Fibroblast of mammary gland (primary cell): ENCODE measurements at places on chromosomes 3 and 15.

DNA sequence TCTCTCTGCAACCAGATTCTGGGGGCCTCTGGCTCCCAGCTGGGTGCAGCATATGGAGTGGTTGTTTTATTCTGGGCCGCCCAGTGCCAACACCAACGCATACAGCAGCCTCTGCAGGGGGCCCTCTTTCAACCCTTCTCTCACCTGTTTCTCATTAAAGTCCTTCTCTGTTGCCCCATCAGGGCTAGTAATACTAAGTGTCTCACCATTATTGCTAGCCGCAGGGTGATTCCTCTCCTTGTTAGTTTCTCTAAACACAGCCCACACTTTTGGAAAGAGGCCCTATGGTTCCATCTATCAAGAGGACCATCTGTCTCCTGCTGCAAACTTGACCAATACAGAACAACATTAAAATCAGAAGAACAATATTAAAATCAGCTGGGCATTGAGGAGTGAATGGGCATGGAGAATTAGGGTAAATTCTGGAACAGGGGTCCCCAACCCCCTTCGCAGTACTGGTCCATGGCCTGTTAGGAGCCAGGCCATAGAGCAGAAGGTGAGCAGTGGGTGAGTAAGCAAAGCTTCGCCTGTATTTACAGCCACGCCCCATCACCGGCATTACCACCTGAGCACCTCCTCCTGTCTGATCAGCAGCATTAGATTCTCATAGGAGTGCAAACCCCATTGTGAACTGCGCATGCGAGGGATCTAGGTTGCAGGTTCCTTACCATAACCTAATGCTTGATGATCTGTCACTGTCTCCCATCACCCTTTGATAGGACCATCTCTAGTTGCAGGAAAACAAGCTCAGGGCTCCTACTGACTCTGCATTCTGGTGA lies 36.5 kb downstream of the ALS2CL start:
- DNase-seq, result peak; percentile 64

DNA sequence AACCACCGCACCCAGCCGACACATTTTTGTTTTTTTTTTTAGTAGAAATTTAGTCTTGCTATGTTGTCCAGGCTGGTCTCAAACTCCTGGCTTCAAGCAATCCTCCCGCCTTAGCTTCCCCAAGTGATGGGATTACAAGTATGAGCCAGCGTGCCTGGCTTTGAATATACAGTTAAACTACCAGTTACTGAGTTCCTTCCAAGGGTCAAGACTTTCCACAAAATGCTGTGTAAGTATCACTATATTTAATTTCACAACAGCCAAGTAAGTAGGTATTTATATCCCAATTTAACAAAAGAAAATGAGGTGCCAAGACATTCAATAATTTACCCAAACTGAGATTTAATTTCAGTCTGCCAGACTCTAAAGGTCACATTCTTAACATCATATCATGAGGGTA lies 181.3 kb upstream of the TMC3 start:
- DNase-seq, result no peak

- DNase-seq, result no peak
Measured at GRCh38 chr3:33521736-33522135, 81.5 kb upstream of the UBP1 start.

DNA sequence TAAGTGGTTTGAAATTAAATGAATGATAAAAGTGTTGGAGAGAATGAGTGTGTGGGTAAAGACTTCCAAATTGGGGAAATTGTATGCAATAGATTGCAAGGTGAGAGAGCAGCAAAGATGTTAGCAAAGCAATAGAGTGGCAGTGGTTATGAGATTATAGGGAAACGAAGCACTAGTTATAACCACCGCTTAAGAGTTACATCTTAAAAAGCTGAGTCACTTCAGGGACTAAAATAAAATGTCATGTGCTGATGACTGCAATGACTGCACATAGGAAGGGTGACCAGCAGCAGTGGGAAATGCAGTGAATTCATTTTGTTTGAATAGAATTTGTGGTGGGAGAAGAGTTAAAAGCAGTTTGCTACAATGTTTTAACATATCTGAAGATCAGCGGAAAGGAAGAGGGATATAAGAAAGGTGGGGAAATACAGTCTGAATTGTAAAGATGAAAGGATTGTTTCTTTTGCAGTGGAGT lies 127.3 kb downstream of the RAP2B start:
- DNase-seq, result peak; percentile 42

- no peak for DNase-seq
Measured at GRCh38 chr15:52233405-52233804, 42.2 kb upstream of the GNB5 start.

- peak; percentile 47 for DNase-seq
Measured at GRCh38 chr3:45665101-45665572, 24.1 kb upstream of the SACM1L start.

DNA sequence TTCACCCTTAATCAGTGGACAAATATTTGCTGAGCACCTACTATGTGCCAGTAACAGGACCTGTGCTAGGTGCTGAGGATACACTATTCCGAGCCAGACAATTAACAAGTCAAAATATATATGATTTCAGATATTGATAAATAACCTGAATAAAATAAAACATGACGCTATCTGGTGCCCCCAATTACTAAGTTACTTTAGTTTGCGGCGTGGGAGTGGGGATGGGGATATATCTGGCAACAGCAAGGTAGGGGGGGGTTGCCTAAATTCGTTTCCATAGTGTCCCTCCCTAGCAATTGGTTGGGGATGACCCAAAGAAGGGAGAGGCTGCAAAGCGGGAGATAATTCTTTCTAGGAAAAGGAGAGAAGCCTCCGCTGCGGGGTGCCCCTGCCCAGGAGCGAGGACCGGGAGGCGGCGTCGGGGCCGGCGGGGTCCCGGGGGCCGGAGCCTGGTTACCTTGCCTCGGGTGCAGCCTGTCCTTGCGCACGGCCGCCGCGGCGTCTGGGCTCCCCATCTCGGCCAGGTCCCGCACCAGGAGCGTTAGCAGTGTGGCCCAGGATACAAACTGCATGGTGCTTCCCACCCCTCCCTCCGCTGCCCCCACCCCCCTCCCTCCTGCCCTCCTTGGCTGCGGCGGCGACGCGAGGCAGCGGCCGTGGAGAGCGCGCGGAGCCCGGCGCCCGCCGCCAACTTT lies 567 bp downstream of the ADAMTS9 start:
- DNase-seq, result no peak

DNA sequence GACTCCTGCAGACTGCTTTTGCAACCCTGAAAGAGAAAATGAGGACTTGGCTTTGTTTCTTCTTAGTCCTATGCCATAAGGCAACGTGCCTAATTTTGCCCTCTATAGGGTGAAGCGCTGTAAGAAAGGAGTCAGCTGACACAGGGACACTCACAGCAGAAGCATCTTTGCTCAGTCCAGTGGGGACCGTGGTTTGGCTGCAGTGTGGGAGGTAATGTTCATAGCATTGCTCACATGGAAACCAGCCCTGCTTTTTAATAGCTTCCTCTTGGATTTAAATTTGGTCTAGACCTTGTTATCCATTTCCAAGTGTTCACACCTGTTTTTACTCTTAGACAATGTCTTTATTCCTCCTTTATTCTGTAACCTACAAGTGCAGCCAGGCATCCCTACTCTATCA lies 1032.1 kb downstream of the NTRK3 start:
- DNase-seq, result peak; percentile 12

DNA sequence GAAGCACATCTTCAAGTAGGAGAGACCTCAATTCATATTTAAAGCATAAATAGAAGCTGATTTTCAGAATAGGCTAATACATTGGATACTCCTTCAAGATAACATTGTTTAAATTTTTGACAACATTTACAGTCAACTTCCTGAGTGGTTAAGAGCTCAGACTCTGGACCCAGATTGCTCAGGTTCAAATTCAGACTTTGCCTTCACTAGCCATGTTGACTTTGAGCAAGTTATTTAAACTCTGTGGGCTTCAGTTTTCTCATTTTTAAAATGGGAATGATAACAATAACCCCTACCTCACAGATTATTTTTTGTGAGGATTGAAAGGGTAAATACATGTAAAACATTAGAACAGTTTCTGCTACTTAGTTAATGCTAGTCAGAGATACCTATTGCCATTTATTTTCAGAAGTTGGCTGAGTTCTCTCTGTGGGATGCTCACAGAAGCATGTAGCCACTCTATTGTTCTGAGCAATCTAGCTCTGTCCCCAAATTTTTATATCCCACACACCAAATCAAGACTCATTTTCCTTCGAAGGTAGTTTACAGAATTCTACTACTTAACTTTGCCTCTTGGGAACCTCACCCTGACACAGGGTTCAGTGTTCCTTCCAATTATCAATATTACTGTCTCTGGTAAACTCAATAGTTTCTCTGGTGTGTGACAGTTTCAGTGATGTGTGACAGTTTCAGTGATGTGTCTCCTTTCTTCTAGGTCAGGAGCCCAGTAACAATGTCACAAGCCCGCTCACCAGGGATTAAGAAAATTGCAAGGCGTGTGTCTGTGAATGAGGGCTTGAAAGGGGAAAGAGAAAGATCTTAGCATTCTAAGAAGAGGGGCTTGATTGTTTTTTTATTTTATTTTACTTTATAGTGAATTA lies 79.4 kb upstream of the OSTN start:
- DNase-seq, result no peak

DNA sequence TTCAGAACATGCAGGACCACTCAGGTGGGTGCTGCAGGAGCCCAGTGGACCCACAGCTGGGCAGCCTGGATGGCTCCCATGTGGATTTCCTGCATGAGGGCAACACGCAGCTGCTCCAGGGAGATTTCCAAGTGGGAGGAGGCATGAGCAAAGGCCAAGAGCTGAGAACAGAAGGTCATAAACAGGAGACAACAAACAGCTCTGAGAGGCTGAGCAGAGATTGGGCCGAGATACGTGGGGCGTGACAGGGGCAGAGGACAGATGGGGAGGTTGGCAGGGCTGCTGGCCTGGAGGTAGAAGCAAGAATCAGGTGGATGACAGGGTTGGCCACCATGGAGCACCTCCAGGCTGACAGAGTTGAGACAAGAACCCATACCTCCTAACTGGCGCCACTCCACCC lies 2.9 kb downstream of the PHGR1 start:
- DNase-seq, result no peak

- peak; percentile 0 for DNase-seq
Measured at GRCh38 chr3:1578124-1578806, 485.4 kb downstream of the CNTN6 start.

GRCh38 chr3:52289338-52289746 lies 1.7 kb downstream of the GLYCTK start:
- DNase-seq, result no peak

- DNase-seq, result no peak
Measured at GRCh38 chr15:72033285-72033684, 84.7 kb downstream of the MYO9A start.

DNA sequence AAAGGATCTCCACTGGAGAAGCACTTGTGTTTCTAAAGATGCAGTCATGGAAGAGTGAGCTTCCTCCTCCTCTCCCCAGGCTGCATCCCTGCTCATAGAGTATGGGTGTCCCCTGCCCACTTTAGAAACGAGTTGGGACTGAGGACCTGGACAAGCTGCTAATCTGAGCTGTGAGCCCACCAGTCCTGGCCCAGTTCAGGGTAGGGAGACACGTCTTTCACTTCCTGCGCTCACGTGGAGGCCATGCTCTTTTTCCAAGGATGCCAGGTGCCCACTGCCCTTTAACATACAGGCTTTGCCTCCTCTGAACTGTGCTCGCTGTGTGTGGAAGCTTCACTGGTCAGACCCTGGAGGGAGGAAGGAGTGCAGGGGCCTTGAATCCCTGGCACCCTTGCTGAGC lies 316.3 kb downstream of the UACA start:
- no peak for DNase-seq

- peak; percentile 92 for DNase-seq
Measured at GRCh38 chr3:39260957-39261356, 18.9 kb downstream of the CX3CR1 start.

GRCh38 chr15:80582816-80583423 lies 112.2 kb upstream of the ABHD17C start:
- DNase-seq, result no peak

DNA sequence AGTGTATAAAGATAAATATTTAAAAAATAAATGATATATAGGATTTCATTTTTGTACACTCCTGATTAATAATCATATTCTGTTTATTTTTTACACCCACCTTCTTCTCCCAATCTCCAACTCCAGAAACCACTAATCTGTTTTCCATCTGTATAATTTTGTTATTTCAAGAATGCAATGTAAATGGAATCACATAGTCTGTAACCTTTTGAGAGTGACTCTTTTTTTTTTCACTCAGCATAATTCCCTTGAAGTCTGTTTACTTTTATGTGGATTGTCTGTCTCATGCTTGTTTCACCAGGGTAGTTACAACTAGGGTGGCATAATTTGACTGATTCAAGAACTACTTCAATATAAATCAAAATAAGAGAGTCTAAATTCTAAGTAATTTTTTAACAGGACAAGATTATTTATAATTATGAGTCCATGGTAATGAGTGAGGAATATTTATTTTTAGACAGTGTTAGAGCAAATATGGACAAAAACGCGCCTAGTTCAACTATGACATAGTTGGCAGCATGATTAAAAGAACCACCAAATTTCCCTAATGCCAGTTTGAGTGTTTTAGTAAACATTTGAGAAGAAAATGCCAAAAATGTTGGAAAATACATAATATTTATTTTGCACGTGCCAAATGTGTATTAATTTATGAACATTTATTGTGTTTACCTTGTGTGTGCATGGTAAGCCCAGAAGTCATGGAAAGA lies 19.4 kb upstream of the MFSD1 start:
- DNase-seq, result no peak

DNA sequence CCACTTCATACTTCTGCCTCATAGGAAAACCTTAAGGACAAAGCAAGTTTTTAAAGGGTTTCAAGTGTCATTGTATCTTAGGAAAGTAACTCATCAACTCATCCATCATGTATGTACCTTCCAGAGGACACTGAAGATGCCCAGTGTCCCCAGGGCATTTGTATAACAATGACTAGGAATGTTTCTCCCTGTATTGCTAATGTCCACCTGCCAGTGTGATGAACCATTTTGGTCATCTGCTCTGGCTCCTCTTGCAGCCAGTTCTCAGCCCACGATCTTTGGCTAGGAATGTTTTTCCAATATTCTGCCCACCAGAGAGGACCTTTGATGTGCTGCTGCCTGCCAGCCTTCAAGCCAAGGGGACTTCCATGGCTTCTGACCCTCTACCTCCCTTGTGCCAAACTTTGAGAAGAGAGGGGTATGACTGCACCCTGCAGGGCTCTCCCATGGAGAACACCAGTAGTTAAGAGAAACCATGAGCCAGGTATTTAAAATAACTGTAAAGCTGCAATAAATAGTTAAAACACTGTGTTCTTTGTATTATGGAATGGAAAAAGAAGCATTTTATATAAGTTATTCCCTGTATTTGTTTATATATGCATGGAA lies 11.4 kb downstream of the LMOD3 start:
- no peak for DNase-seq

DNA sequence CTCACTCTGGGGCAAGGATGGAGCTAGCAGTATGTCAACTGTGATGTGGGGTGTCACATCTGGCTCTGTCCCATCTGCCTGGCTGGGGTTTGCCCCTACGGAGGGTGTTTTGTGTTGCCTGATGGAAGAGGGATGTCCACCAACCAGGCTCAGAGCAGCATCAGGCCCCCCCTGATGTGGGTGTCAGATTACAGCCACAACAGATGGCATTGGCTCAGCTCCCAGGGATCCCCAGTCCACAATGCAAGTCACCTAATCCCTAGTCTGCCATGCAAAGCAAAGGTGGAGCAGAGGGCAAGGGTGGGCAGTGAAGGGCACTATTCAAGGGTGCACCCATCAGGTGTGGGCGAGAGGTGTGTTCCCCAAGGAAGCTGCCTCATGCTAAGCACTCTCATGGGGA lies 48.9 kb upstream of the AMOTL2 start:
- peak; percentile 72 for DNase-seq

GRCh38 chr15:47432826-47433225 lies 284.5 kb upstream of the SEMA6D start:
- DNase-seq, result no peak
